Stimulated activated CD8-positive, alpha-beta memory T cell treated with anti-CD3 and anti-CD28 coated beads, Interleukin-15, amount 100 ng/mL, for 24 hours (primary cell): ENCODE measurements at places on chromosomes 5 and 9.

DNA sequence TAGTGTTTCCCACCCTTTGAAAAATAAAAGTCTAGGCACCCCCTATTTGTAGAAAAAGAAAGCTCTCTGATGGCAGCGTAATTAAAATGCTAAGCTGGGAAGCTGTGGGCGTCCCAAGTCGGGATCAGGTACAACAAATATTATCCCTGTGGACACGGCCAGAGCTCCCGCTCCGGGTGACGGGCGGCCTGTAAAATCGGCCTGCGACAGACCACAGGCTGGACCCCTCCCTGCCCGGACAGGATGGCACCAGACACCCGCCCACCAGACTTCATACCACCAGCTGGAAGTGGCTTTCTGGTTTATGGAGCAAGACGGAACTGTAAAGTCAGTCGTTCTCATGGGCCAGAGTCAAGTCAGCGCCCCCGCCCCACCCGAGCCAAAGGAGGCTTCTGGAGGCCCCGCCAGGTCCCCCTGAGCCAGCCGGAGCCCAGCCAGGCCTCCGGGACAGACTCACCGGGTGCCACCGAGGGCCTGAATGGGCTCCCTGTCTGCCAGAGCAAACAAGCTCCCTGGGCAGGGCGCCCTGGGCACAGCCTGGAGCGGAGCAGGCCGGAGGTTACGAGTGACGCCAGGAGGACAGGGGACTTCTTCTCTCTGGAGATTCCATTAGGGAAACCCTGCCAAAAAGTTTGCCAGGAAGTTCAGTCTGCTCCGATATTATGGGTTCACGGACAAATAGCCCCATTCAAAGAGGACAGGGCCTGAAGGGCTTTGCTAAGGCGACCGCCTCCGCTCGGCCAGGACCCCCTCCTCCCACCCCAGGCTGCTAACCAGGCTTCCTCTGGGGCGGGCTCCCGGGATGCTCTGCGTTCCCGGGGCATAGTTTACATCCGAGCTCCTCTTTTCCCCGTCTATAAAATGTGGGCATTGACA is 173.7 kb downstream of the ERCC6L2 start:
- DNase-seq = no peak

- no peak for DNase-seq
Observed at GRCh38 chr5:131363811-131364506, 100.1 kb downstream of the CDC42SE2 start.

- DNase-seq = no peak
Observed at GRCh38 chr5:87053146-87053545, 214.5 kb upstream of the RASA1 start.

DNA sequence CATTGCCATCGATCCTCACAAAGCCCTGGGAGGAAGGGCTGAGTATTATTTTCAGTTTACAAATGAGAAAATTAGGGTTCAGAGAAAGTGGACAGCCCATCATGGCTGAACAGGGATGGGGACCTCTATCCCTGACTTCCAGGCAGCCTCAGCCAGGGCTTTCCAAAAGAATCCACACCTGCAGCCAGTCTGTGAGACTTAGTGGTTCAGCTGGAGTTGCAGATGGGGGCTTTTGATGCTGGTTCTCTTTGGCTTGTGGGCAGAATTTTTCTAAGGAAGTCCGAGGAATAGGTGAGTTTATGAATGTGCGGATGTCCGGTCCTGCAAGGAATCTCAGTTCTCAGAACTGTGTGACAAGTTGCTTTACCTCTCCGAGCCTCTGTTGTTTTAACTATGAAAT is 138.1 kb downstream of the RGS3 start:
- DNase-seq = no peak

DNA sequence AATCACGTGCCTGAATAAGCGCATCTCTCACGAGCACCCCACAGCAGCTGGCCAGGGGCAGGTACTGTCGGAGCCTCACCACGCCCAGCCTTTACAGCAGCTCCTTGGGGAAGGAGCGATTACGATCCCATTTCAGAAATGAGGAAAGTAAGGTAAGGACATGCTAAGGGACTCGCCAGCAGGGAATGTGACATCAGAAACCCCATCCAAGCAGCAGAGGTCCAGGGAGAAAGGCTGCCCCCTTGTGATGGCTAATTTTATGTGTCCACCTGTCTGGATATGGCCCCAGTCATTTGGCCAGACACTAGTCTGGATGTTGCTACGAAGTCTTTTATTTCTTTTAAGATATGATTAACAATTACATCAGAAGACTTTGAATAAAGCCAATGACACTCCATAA is 77.3 kb downstream of the UBE2QL1 start:
- DNase-seq = no peak

DNA sequence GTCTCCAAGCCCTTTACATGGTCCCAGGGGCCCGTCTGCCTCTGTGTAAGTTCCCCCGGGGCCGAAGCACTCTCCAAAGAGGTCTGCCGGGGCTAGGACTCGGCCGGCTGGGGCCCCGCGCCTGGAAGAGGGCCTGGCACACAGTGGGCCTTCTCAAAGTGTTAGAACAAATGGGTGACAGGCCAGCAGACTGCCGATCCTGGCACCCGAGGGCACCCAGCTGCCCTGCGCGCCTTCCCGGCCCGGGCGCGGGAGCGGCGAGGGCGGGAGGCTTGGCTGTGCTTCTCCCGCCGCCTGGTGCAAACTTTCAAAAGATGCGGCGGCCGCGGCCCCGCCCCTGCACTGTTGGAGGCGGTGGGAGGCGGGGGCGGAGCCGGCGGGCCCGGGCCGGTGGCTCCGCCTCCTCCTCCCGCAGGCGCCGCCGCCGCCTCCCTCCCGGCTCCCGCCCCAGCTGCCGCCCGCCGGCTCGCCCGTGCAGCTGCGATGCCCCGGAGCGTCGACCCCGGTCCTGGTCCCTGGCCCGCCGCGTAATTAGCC is at the start of gene NEURL1B:
NEURL1B (plus strand) TSS at position 442 of the 537 bp plus-strand sequence. CDS start 144 bp downstream, outside the sequence.
- DNase-seq = no peak

GRCh38 chr5:66197764-66198405 is 53.8 kb downstream of the SREK1 start:
- no peak for DNase-seq

GRCh38 chr9:72597181-72597517 is 75.7 kb downstream of the TMC1 start:
- DNase-seq = no peak

GRCh38 chr5:74075501-74076484 is 449.8 kb downstream of the ARHGEF28 start:
- no peak for DNase-seq

- DNase-seq = no peak
Observed at GRCh38 chr5:64634997-64635686, 55.2 kb upstream of the SHISAL2B start.

DNA sequence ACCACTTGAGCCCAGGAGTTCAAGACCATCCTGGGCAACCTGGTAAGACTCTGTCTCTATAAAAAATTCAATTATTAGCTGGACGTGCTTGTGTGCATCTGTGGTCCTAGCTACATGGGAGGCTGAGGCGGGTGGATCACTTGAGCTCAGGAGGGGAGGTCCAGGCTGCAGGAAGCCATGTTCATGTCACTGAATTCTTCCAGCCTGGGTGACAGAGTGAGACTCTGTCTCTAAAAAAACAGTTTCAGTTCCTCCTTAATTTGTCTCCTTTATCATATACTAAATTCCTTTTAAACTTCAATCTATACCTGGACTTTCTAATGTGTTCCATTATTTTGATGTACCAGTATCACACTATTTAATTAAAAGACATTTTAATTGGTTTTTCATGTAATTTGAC is 422.2 kb upstream of the TLE4 start:
- no peak for DNase-seq

DNA sequence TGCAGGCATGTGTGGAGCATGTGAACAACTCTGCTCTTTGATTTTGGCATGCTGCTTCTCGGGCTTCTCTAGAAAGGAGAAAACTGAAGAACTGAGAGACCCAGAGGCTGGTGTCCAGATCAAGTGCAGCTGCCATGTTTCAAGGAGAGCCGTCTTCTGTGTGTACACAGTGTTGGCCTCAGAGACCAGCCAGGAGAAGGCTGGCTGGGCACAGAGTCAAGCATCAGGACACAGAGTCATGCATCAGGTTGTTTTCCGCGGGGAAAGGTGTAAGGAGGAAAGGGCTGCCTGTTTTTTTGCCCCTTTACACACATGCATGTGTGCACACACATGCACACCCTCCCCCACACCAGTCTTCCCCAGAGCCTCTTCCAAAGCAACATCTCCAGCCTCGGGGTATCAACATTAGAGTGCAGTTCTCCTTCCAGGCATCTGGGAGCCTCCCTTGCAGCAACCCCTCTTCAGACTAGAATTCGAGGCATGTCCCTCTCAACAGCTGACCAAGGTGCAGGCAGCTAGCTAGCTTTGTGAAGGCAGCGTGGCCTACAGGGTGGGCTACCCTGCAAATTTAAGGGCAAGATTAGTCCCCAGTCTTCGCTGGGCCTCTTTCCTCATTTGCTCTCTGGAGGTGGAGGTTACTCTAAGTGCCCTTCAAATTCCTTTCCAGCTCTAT is 180.9 kb downstream of the AOPEP start:
- DNase-seq = no peak

DNA sequence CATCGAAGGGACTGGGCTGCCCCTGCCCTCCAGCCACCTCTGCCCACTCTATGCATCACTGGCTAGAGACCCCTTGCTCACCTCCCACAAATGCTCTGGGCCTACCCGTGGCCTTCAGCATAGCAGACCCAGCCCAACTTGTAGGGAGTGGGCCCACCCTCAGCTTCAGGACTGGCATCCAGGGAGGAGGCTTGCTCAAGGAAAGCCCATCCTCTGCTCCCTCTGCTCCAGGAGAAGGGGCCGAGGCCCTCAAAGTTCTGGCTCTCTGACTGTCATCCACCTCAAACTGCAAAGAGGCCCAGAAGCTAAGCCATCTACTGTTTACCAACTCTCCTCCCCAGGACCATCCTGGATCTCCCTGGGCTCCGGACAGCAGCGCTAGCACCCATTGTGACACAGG is 84.5 kb downstream of the C5orf15 start:
- DNase-seq = no peak

- no peak for DNase-seq
Observed at GRCh38 chr9:109906766-109907382, 126.9 kb downstream of the PALM2AKAP2 start.

DNA sequence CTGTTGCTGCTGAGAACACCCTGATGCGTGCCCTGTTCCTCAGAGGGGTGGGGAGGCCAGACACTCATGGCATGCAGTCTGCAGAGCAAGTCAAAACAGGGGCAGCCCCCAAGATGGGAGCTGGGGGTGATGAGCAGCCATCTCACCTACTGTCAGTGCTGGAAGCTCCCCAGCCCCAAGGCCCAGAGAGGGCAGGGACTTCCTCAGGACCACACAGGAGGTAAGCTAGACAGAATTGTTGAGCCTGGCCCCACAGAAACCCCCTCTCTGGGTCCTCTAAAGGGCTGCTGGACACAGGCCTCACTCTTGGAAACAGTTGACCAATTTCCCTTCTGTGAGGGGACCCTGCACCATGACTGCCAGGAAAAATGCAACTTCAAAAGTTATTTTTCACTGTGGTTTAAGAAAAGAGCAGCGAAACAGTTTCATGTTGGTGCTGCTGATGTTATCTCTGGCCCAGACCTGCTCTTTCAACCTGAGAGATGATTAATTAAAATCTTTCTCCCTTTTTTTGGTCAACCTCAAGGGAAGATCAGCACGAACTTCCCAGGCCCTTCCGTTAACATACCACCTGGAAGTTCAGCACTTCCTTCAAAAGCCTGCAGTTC is 9.6 kb downstream of the CSF2 start:
- DNase-seq = no peak

- DNase-seq = no peak
Observed at GRCh38 chr5:40514976-40515375, 164.7 kb upstream of the PTGER4 start.

- DNase-seq = no peak
Observed at GRCh38 chr9:75369989-75370388, 281.7 kb downstream of the OSTF1 start.

GRCh38 chr5:74476819-74477453 is 163.6 kb downstream of the ENC1 start:
- DNase-seq = no peak

DNA sequence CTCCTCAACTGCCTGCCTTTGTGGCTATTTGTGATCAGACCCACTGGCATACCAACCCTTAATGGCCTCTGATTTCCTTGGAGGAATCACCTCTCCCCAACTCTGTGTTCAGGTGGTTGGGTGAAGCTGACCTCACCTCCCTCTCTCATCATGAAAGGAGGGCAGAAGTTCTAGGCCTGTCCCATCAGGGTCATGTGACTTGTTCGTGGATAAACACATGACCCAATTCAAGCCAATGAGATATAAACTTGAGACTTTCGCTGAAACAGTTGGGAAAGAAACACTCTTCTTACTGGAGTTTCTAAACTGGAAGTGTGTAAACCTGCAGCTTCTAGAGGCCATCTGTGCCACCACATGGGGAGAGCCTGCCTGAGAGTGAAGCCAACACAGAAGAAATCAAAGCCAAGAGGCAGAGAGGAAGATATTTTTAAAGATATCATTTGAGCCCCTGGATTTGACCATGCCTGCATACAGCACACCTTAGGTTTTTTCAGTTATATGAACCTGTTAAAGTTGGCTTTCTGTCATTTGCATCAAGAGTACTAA is 5.8 kb downstream of the GABBR2 start:
- DNase-seq = no peak

DNA sequence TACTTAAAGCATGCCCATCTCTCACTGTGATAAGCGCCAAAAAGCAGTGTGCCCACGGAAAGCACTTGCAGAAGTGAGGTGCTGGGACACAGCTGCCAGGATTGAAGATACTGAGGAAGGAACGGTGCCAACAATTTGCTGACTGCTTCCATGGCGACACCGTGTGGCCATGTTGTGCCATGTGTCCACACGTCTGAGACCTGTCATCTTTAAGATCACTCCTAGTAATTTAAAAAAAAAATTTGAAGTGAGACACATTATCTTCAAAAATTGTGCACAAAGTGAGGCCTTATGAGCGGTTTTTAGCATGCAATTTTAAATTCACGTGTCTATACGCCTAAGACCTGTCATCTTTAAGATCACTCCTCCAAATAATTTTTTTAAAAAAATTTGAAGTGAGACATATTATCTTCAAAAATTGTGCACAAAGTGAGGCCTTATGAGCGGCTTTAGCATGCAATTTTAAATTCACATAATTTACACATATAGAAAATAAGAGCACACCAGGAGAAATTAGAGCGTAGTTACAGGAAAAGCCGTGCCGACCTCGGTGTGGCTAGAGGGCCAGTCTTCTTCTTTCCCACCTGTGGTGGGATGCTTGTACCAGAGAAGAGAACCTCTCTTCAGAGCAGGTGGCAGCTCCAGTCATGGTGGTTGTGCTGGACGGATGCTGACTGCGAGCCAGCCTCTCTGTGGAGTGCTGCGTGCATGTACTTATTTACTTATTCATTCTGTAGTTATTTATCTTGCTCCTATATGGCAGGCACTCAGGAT is 21.4 kb upstream of the FLT4 start:
- DNase-seq = no peak
